ENCODE measurements at places on chromosomes 5 and 9. TPM values are rescaled to one million over a fixed set of nuclear protein-coding genes. Genes with fewer than 3 reads are reported as not detected.

GLRA1 gene
- total RNA-seq = not detected

RANBP3L gene
- not detected for total RNA-seq

SEPTIN8 gene
- total RNA-seq = 54.0 TPM

RORB gene
- 0.10 TPM for total RNA-seq

GABRA6 gene
- total RNA-seq = not detected
